ENCODE measurements at places on chromosomes 12 and 14.

GRCh38 chr12:97397008-97397407 lies 65.6 kb upstream of the RMST start:
- no peak for DNase-seq

DNA sequence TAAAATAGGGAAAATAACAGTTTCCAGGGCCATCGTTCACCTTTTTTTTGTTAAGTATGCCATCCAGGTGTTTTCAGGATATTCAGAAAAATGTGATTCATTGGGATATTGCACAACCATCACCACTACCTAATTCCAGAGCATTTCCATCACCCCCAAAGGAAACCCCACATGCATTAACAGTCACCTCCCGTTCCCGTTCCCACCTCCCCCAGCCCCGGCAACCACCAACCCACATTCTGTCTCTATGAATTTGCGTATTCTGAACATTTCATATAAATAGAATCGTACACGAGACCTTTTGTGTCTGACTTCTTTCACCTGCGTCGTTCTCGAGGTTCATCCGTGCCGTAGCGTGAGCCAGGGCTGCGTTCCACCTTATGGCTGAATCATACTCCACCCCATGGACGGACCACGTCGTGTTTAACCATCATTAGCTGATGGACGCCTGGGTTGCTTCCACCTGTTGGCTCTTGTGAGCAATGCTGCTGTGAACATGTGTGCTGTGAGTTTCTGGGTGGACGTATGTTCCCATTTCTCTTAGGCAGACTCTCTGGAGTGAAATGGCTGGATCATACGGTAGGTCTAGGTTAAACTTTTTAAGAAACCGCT lies 51.0 kb upstream of the NCOR2 start:
- no peak for DNase-seq

DNA sequence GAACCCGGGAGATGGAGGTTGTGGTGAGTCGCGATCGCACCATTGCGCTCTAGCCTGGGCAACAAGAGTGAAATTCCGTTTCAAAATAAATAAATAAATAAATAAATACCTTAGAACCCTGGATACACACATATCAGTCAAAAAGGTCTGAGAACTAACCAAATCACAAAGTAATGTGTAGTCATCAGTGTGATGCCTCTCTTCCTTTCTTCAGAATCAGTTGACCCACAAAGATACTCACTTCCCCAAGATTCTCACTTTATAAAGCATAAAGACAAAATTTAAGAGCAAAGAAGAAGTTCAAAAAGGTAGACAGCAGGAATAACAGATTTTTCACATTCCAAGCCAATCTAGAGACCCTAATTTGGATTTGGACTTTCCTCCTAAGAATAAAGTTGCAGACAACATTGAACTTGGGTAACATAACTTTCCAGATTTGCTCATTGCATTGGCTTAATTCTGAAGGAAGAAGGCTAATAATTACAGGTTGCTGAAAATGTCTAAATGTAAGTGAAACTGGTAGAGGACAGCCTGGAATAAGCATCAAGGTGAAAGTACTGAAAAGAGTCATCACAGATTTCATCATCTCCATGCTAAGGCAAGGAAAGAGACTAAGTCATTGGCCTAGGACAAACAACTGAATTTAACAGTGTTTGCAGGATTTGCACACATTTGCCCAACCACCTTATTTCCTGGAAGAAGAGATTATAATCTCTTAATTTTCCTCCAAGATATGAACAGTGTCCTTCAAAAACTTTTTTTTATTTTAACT lies 17.4 kb downstream of the TMED10 start:
- DNase-seq = no peak

DNA sequence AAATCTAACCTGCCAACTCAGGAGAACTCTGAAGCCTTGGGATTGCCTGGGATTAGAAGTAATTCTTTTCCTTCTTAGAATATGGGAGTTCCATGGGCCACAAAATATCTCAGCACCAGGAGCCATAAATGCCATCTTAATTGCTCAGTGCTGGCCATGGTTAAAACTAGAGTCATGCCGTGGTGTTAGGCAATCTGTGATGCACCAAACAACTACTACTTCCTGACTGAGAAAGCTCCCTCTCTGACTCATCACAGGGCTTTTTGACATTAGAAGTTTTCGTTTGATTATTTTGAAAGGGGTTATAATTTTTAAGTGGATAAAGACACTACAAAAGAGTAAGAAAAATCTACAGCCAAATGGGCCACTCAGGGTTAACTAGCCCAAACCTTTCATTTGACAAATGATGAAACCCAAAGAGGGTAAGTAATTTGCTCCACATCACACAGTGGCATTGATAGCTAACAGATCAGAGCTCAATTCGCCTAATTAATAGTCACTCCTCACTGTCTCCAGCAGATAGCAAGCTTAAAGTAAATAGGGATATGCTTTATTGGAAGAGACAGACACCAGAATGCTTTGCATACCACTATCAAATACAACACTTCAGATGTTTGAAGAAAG lies 377.3 kb downstream of the EMP1 start:
- DNase-seq = no peak

DNA sequence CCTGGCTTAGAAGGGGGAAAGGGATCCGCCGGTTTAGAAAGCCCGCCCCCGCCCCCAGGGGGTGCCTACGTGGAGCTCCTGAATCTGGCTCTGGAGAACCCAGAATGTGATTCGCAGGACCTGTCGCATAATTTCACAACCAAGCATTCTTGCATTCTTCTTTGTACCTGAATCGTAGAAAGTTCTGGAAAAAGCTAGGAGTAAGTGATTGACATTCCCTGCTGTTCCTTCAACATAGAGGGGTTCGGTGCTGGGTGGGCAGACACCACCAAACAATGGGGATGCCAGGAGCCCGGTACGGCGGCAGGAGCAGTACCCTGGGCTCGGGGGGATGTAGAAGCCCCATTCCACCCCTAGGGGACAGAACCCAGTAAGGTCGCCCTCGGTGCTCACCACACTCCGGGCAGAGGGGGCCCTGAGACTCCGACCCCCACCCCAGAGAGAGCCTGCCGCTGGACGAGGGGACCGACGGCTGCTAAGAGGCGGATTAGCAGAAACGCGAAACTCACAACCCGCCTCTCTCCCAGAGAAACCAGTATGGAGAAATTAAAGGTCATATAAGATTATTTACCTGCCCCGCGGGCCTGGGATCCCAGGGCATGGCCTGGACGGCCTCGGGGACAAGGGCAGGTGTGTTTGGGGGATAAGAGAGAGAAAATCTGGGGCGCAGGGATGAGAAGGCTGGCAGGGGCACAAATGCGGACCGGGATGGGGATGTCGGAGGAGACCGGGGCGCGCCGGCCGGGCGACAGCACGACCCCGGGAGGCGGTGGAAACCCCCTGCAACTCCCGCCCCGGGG lies 520 bp downstream of the CSRP2 start:
- DNase-seq = no peak

GRCh38 chr12:6198556-6198955 lies 1.6 kb upstream of the CD9 start:
- DNase-seq = no peak

- DNase-seq = no peak
Measured at GRCh38 chr12:46430340-46430948, 57.9 kb upstream of the SLC38A2 start.

GRCh38 chr12:85963326-85963725 lies 89.2 kb downstream of the NTS start:
- DNase-seq = no peak

DNA sequence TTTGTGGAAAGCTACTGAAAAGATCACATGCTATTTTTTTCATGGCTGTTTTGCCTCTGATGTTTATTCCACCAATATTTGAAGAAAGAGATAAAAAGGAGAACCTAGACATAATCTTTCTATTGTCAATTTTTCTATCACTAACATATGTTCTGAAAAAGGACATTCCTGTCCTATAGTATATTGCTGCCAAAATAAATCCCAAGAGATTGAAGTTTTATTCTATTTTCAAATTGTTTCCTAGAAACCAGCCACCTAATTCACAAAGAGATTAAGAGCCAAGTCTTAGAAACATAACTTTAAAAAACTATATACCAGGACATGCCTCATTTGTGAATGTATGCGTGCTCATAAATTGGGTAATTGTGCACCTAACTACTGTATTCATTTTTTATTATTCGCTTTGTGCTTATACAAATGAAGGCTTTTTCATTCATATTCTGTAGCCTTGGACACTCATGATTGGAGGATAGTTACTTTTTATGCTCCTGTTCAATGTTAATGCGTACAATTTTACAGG lies 200.7 kb downstream of the FUT8 start:
- no peak for DNase-seq

Data from NCI-H524 treated with DMSO at 0.1 percent for 48 hours (cell line).